ENCODE measurements at places on chromosomes 13 and 19.

DNA sequence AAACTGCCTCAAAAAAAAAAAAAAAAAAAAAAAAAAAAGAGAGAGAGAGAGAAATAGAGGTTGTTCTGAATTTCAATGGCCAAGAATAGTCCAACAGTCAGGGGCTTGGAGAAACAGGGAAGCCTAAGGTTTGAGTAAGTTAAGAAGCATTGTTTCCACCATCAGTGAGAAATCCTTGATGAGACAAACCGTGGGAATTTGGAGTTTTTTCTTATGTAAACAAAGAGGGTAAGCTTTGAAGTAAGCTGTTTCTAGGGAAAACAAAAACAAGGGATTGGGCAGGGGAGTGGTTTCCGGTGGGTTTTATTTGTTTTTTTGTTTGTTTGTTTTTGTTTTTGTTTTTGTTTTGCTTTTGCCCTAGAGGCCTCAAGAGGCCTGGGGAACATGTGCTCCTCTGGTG is 11.2 kb upstream of the ERVV-1 start:
- no peak for DNase-seq

DNA sequence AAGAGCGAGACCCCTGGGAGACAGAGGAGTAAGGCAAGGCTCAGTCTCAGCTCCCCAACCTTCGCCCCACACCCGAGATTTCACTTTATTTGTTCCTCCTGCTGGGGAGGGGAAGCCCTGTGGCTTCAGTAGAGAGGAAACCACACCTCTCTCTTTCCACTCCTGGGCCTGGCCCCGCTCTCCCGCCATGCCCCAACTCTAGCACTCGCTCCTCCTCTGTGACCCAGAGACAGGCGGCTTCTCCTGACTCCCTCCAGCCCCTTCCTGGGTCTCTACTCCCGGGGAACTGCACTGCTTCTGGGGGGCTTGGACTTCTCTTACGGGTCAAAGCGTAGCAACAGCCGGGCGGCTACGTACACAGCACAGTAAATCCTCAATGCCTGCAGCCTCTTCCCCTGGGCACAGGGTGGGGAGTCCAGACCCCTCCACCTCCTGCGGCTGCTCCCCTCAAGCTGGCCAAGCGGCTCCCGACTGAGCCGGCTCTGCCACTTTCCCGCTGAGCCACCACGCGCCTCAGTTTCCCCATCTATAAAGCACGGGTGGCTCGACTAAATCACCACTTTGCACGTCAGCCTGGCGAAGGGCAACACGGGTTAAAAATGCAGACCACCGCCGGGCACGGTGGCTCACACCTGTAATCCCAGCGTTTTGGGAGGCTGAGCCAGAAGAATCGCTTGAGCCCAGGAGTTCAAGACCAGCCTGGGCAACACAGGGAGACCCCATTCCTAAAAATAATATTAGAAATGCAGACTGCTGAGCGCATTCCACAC is 1.4 kb downstream of the RNF126 start:
- DNase-seq, result no peak

- no peak for DNase-seq
Measured at GRCh38 chr13:104318121-104318520, 1251.9 kb upstream of the SLC10A2 start.

GRCh38 chr13:107568181-107568580 is 647.2 kb downstream of the LIG4 start:
- no peak for DNase-seq

GRCh38 chr19:19866611-19867248 is 1.0 kb downstream of the ZNF253 start:
- DNase-seq, result peak; percentile 7
